ENCODE measurements at places on chromosomes 7 and 10.

DNA sequence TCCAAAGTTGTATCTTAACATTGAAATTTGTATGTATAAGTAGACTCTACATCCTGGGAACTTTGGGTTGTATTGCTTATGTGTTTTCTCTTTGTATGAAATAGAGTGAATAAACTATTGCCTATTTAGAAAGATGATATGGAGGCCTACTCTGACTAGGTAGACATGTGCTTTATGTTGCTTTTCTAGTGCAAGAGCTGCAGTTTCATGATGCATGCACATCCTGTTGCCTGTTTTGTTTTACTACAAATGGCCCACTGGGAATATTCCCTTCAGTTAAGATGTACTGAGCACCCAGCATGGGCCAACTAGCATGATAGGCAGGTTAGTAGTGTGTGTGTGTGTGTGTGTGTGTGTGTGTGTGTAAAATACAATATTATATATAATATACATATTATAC lies 282.1 kb upstream of the LRGUK start:
- no peak for DNase-seq

- no peak for DNase-seq
Measured at GRCh38 chr7:109073543-109073942, 503.9 kb downstream of the DNAJB9 start.

DNA sequence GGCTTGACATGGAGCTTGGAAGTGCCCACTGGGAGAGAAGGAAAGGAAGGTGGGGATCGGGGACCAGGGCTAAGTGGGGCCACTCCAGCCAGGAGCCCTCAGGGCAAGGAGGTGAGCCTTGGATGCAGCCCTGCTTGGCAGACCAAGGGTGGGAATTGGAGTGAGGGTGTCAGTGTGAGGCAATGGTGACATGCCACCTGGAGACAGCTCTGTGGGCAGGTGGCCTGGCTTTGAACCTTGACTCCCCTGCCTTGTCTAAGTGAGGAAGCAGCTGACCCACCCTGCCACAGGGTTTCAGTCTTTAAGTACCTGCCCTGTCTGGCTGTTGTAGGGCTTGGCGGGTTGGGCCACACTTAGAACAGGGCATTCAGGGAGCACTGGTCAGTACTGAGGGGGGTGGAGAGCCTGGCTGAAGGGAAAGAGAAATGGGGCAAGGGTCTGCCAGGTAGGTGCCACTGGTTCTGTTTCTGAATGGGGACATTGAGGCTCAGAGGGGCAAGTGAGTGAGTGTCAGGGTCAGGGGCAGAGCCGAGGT lies 4.8 kb downstream of the RAMP3 start:
- no peak for DNase-seq

DNA sequence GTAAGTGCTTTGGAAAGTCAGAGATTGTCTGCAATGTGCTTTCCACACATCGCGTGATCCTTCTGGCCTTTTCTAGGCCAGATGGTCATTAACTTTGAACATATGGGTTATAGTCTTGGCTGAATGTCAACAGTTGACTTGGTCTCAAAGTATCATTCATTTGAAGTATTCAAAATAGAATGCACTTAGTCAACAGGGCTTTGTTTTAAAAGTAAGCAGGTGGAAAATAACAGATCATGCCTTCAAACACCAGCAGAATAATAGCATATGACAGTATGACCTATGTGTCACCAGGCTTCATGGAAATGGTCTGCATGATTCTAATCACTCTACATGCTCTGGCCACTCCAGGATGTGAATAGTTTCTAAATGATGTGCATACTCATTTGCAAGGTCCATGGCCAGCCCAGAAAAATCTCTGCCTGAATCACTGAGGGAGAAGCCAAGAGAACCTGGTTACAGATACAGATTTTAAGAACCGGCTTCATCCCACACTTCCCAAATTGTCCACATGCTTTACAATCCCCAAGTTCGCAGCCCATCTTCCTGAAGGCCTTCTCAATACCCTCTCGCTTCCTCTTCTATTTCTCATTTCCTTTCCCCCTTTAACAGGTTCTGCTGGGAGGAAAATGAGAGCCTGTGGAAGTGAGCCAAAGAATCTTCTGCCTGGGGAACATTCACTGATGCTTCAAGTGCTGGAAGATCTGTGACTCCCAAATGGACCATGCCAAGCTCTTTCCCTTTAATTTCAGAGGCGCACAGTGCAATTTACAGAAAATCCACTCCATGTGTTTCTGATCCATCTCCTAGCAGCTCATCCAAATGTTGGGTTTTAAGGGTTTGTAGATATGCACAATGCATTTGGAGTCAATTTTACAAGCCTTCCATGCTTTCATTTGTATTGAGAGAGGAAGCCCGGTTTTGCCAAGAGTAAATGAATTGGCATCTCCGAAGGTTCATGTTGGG lies 122.8 kb upstream of the GDF10 start:
- no peak for DNase-seq

DNA sequence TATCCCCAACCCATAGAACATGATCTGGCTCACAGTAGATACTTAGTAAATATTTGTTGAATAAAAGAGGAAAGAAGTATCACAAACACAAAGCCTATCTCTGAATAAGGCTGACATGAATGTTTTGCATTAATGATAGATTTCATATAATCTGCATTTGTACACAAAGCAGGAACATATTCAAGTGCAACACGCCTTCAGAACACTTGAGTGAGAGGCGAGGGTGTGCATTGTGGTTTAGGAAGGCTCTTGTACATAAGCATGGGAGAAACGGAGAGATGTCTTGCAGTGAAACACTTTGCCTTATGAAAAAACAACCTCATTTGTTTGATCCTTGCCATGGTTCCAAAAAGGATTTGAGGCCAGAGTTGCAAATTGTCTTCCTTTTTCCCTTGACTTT lies 14.1 kb upstream of the SFMBT2 start:
- DNase-seq, result no peak

GRCh38 chr7:87935384-87935706 lies 1.3 kb downstream of the ADAM22 start:
- no peak for DNase-seq
